Type B pancreatic cell (in vitro differentiated cells): ENCODE measurements at places on chromosomes 6 and 20.

DNA sequence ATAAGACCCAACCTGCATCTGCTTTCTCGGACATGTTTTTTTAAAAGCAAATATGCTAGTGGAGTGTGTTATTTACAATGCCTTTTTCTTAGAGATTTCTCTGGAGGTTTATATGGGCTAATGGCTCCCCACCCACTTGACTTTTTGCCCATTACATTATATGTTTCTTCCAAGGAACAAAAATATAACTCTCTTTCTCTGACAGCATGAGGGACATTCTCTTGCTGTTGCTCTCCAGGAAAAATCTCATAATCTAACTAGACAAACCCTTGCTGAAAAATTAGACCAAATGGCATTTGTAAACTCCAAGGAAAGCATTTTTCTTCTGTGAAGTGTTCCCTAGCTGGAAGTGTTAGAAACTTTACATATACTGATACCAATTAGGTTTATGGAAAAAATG, 213.7 kb downstream of the PRL start:
- H3K4me1 ChIP-seq, result peaks cover 26% of the 10 kb centered on the region
- no peak overlapping the region for H3K4me3 ChIP-seq
- no peak for DNase-seq
- H3K27me3 ChIP-seq, result no peaks in the 10 kb centered on the region
- peaks cover 26% of the 10 kb centered on the region for H3K36me3 ChIP-seq

GRCh38 chr6:73476723-73477122, 15.2 kb downstream of the MTO1 start:
- peaks cover 29% of the 10 kb centered on the region for H3K36me3 ChIP-seq
- no peak overlapping the region for H3K27ac ChIP-seq
- no peaks in the 10 kb centered on the region for H3K4me1 ChIP-seq
- no peaks in the 10 kb centered on the region for H3K27me3 ChIP-seq
- DNase-seq, result no peak

DNA sequence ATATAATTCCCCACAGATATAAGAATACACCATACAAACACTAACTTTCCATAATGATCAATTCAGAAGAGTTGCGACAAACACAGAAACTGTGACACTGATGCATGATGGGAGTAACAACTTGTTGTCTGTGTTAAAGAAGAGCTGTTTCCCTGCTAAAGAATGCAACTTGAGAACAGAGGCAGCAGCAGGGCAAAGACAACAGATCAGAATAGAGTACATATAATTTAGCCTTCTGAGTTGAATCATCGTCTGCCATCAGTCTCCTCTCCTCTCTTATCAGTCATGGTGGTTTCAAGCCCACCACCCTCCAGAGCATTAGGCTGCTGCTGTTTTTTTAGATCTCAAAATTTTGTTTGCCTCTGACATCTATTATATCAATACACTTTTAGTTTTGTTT, 280.4 kb downstream of the UBE3D start:
- H3K27ac ChIP-seq, result no peak overlapping the region
- H3K36me3 ChIP-seq, result no peaks in the 10 kb centered on the region
- DNase-seq, result no peak
- H3K4me3 ChIP-seq, result no peak overlapping the region
- no peaks in the 10 kb centered on the region for H3K4me1 ChIP-seq

GRCh38 chr6:111759836-111760785, 113.1 kb downstream of the FYN start:
- DNase-seq, result no peak
- peaks cover 67% of the 10 kb centered on the region for H3K4me1 ChIP-seq

DNA sequence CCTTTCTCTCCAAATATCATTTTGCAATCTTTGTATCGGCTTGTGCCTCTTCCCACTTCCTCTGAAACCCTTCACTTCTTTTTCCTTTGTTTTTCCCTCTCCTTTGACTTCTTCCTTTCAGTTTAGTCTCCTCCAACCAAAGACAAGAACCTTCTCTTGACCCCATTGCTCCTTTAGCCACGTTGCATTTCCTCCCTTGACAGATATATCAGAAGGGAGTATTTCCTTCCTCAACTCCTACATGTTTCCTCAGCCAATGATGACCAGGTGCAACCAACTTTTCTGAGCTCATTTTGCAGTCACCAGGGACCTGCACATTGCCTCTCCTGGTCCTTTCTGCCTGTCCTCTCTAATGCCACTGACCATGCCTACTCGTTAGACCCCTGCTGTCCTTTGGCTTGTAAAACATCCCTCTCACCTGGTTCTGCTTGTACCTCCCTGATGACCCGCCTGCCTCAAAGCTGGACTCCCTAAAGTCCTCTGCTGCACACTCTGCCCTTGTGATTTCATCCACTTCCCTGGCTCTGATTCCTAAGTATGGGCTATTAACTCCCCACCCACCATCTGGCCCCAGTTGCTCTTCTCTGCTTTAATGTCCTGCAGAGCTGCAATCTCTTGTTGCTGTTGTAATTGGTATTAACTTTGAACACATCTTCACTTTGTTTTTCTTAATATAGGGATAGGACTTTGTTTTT, 27.4 kb downstream of the SLC22A16 start:
- H3K36me3 ChIP-seq, result no peaks in the 10 kb centered on the region
- no peak overlapping the region for H3K27ac ChIP-seq
- peaks cover 4% of the 10 kb centered on the region for H3K4me1 ChIP-seq

- no peaks in the 10 kb centered on the region for H3K27me3 ChIP-seq
- no peak overlapping the region for H3K4me3 ChIP-seq
- H3K4me1 ChIP-seq, result no peaks in the 10 kb centered on the region
Measured at GRCh38 chr6:49563006-49563886, 12.8 kb downstream of the C6orf141 start.
